ENCODE measurements at places on chromosomes 13 and 19.

GRCh38 chr19:3193256-3194105, 7.8 kb downstream of the NCLN start:
- DNase-seq: no peak

- peak; percentile 36 for DNase-seq
Measured at GRCh38 chr13:62320129-62321108, 904.8 kb upstream of the PCDH20 start.

- no peak for DNase-seq
Measured at GRCh38 chr19:11090997-11091702, 1.9 kb downstream of the LDLR start.

- peak; percentile 84 for DNase-seq
Measured at GRCh38 chr13:99067159-99067985, 89.5 kb upstream of the DOCK9 start.

DNA sequence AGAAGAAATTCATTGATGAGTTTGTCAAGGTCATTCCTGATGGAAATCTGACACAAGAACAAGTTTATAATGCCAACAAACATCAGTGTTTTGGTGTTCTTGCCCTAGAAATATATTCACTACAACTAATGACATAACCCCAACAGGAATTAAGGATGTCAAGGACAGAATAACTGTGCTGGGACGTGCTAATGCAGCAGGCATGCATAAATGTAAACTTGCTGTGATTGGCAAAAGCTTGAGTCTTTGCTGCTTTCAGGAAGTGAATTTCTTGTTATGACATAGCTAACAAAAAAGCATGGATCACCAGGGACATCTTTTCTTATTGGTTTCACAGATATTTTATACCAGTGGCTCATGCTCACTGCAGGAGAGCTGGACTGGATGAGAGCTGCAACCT, 144.6 kb downstream of the KCTD12 start:
- DNase-seq: no peak

DNA sequence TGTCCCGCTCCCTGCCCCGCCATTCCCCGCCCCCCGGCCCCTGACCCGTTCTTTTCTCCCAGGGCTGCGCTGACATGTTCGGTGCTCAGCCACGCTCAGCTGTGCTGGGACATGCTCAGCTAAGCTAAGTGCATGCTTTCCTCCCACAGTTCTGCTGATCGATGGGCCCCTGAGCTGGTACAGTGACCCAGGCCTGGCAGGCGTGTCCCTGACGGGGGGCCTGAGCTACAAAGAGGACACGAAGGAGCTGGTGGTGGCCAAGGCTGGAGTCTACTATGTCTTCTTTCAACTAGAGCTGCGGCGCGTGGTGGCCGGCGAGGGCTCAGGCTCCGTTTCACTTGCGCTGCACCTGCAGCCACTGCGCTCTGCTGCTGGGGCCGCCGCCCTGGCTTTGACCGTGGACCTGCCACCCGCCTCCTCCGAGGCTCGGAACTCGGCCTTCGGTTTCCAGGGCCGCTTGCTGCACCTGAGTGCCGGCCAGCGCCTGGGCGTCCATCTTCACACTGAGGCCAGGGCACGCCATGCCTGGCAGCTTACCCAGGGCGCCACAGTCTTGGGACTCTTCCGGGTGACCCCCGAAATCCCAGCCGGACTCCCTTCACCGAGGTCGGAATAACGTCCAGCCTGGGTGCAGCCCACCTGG, 3.7 kb downstream of the TNFSF9 start:
- no peak for DNase-seq

- no peak for DNase-seq
Measured at GRCh38 chr13:49536144-49536873, 40.6 kb downstream of the PHF11 start.

GRCh38 chr13:103640606-103641005, 574.4 kb upstream of the SLC10A2 start:
- DNase-seq: no peak

DNA sequence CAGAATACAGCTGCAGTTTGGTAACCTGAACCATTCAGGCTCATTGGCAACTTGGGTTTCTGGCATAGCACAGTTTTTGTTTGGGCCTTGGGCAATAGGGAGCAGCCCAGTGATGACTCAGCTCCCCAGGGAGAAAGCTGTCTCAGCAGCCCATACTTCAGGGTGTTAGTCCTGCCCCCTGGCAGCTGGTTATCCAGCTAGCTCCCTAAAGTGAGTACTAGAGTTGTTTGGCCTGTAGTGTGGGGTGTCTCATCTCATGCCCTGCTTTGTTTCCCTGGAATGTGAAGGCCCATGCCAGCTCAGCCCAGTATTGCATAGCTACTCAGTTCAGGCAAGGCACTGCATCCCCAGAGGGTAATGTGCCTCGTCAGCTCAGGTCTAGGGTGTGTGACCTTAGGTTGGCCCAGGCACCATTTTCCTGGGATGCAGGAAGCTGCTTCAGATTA, 18.2 kb upstream of the ZNF543 start:
- DNase-seq: peak; percentile 98

- DNase-seq: peak; percentile 96
Measured at GRCh38 chr13:111031531-111031961, 83.6 kb upstream of the ARHGEF7 start.

DNA sequence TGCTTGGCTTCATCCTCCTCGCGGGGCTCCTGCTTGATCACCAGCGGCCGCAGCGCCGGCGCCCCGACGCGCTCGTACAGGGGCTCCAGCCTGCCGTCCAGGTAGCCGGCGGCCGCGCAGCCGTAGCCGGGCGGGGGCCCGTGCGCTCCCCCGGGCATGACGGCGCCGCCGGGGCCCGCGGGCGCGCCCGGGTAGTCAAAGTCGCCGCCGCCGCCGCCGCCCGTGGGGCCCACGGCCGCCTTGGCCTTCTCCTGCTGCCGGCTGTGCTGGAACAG, 497 bp downstream of the CEBPA start:
- peak; percentile 19 for DNase-seq

GRCh38 chr13:49676581-49677298, 14.5 kb downstream of the EBPL start:
- DNase-seq: no peak

DNA sequence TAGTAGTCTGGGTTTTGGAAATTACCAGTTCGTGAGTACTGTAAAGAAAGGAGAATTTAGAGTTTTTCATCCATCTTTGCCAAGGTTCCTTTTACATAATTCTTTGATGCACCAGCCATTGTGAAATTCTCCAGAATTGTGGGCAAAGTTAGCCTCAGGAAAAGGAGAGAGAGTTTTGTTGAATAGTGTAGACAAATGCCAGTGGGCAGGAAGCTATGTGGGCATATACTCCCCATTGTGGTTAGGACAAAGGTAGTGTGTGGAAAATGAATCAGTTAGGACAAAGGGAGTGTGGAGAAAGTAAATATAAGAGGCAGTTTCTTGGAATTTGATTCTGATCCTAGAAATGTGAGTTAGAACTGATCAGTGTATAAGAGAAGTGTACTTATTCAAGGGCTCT, 67.9 kb downstream of the PCCA start:
- DNase-seq: peak; percentile 28

DNA sequence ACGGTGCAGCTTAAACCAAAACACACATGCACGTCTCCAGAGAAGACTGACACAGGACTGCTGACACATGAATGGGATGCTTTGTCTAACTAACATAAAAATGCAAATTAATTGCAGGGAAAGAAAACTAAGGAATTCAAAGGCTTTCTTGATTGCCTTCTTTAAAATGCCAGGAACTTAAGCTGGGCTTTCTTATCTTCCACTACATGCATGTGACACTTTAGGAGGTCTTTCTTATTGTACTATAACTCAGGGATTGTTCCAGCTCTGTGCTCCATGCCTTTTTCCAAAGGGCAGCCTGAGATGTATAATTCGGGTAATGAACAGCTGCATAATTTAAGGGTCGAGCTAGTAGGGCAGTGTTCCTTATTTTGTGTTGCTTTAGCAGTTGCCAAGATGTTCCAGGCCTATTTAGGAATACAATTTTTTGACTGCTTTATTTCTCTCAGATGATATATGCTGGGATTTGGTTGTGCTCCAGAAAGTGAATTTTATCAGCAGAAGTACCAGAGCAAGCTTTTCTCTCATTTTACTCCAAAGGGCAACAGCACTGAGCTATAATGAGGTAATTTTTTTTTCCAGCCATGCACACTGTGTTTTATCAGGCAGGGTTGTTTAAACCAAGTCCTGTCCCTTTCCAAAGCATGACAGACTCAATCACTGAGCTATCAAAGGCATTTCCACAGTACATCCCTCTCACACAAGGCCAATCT, 885.2 kb downstream of the PCDH9 start:
- DNase-seq: no peak

GRCh38 chr19:1579222-1579621, 11.1 kb upstream of the MEX3D start:
- DNase-seq: no peak

DNA sequence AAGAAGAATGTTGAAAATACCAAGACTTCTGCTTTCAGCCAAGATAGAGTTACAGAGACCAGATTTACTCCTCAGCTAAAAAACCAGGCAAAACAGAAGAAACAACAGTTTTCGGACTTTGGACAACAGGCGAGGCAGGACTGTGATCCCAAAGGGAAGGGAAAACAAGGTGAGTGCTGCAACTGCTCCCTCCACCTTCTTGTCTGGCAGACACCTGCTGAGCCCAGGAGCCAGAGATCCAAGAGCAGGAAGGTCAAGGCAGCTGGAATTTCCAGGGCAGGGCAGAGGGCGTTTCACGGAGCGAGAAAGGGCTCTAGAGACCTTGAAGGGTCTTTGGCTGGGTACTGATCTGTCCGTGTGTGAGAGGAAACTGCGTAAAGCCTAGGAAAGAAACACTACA, 32.9 kb upstream of the SLC7A9 start:
- no peak for DNase-seq

- no peak for DNase-seq
Measured at GRCh38 chr13:34758628-34759027, 183.4 kb upstream of the NBEA start.

- DNase-seq: peak; percentile 75
Measured at GRCh38 chr19:4456843-4457653, 546 bp downstream of the UBXN6 start.

DNA sequence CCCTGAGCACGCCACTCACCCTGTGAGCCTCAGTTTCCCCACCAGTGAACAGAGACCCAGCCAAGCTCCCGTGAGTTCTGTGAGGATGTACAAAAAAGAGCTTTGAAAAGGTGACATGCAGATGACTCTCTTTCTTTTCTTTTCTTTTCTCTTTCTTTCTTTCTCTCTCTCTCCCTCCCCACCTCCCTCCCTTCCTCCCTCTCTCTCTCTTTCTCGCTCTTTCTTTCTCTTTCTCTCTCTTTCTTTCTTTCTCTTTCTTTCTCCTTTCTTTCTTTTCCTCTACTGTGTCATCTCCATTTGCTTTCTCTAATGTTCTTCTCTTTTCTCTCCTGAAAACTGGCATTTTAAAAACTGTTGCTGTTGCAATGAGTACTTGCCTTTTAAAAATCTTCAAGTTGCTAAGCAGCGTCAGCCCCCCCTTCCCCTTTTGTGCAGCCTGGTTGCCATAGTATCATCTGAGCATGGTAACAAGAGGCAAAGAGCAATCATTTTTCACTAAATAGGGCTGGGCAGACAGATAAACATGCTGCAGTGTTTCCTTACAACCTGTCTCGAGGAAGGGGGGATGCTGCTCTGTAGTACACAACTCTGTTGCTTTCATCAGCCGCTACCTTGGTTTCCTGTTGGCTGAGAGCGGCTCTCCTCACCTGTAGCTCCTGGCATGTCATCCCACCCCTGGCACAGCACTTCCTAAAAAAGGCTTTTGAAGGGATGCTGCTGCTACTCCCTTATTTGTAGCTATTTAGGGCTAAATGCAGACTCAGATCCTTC, 108.7 kb upstream of the MBNL2 start:
- no peak for DNase-seq

- no peak for DNase-seq
Measured at GRCh38 chr13:63460462-63461090, 2044.9 kb upstream of the PCDH20 start.

- no peak for DNase-seq
Measured at GRCh38 chr19:28981518-28981917, 231.4 kb downstream of the UQCRFS1 start.

- no peak for DNase-seq
Measured at GRCh38 chr13:20716951-20717350, 13.5 kb downstream of the IL17D start.

DNA sequence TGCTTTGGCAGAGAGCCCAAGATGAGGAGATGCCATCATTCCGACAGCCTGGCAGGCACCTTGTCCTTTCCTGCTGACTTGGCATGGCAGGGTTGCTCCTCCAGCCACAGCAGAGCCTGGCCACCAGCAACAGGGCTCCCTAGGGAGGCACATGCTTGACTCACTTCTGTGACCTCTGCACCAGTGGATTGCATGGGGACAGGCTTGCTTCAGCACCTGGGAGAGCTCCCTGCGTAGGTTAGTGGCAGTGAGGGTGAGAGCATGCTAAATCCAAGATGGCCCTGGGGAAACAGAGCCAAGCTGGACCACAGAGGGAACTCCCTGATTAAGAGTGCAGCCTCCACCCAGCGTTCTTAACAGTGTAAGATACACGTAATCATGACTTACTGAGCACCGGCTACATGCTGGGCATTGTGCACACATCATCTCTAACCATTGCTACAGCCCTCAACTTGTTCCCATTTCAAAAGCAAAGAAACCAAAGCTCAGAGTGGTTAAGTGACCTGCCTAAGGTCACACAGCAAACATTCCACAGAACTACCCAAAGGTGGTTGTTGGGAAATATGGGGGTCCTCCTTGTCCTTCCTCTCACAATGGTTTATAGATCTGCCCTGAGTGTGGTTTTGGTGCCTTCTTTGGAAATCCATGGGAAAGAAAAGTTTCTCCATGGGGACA, 116.6 kb upstream of the UQCRFS1 start:
- DNase-seq: peak; percentile 26

DNA sequence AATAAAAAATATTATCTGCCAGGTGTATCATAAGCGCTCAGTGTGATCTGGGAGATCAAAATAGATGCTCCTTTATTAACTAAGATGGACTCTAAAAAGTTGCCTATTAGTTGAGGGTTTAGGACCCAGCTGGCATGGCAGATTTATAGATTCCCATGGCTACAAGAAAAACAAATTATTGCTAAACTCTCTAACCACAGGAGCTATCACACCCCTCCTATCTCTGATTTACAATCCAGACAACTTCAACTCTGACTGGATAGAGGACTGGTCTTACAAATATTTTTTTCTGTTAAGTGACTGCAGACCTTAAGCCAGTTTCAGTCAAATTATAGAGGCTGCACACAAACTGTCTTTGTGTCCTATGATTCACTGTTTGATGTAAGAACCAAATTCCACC, 45.4 kb upstream of the MYCBP2 start:
- DNase-seq: no peak

DNA sequence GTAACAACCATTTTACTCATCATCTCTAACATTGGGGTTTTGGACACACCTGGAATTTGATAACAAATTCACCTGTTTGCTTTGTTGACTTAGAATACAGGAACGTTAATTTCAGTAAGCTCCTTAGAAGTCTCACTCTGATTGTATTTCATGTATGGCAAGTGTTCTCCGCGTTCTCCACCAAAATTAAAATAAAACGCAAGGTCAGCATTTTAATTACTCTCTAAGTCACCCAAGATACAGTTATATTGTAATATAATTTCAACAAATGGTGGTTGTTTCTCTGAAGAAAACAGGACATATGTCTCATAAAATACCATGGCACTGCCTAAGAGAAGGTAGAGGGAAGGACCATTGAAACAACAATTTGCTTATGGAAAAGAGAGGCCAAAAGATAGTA, 742.1 kb downstream of the LIG4 start:
- DNase-seq: no peak

Data from GM23248 (cell line).